Neural crest cell (in vitro differentiated cells): ENCODE measurements at places on chromosomes 11 and 22.

DNA sequence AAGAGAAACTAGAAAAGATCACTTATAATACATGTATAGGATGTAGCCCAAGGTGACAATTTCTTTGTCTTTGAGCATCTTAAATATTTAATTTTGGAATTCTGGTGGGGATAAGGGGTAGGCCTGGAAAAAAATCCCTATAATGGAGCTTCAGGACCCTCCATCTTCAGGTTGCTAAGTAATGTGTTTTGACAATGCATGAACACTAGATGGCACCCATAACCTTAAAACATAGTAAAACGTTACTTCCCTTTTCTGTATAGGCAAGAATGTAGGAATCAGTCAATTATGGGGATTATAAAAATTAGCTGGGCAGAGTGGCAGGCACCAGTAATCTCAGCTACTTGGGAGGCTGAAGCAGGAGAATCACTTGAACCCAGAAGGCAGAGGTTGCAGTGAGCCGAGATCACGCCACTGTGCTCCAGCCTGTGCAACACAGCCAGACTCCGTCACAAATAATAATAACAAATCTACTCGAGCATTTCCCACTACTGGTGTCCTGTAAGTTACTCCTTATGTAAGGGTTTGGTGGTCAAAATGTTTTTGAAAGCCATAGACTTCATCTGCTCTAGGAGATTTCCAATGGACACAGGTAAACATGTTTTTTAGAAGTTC lies 541.9 kb upstream of the CCDC90B start:
- peak; percentile 2 for DNase-seq

- DNase-seq, result no peak
Observed at GRCh38 chr11:8011981-8012444, 24.9 kb downstream of the EIF3F start.

DNA sequence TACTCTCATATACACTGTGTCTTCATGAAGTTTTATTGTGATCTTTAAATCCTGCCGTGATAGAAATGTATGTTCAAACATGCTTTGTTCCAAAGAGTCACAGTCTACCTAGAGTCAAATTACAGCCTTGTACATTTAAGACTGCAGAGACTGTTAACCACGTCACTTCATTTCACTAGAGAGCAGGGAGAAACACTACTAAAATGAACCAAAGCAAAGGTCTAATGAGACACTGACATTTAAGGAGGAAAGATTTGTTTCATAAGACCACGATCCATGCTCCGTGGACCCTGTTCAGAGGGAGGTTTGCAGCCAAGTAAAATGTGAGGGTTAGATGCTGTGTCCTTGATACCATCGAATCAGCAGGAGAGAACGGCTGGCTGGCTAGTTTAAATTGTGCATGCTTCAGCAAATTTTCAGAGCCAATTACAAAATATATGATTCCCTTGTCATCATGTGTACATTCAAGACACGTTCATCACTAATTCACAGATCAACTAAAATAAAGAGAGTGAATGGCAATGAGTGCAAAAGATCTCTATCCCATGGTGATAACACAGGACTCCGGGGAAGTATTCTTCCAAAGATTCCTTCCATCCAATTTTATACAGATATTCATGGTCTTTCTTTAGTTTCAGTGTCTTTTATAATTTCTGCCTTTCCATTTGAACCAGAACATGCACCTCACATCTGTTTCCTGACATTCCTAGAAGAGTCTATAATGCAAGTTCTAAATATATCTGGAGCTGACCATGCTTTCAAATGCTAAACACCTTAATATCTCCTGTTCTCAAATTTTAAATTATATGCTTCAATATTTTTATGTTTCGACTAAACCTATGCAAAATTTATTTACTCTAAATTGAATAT lies 960.9 kb upstream of the FAT3 start:
- DNase-seq, result no peak

- DNase-seq, result peak; percentile 88
Observed at GRCh38 chr22:22959147-22959827, 71.7 kb downstream of the IGLL5 start.

DNA sequence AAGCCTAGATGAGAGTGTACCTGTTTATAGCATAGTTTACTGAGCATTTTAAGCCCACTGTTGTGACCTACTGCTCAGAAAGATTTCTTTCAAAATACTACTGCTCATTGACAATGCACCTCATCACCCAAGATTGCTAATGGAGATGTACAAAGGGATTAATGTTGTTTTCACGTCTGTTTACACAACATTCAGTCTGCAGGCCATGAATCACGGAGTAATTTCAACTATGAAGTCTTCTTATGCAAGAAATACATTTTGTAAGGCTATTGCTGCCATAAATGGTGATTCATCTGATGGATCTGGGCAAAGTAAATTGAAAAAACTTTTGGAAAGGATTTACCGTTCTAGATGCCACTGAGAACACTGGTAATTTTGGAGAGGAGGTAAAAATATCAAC lies 112.9 kb downstream of the KIF18A start:
- DNase-seq, result no peak

GRCh38 chr11:133911171-133911570 lies 45.6 kb downstream of the IGSF9B start:
- no peak for DNase-seq

GRCh38 chr11:63682066-63683021 lies 1.0 kb downstream of the RTN3 start:
- peak; percentile 11 for DNase-seq

GRCh38 chr11:108975026-108975425 lies 310.2 kb downstream of the DDX10 start:
- DNase-seq, result no peak

- no peak for DNase-seq
Observed at GRCh38 chr11:69665669-69666068, 9.5 kb downstream of the LTO1 start.

GRCh38 chr11:119173453-119173852 lies 4.9 kb downstream of the NLRX1 start:
- no peak for DNase-seq

DNA sequence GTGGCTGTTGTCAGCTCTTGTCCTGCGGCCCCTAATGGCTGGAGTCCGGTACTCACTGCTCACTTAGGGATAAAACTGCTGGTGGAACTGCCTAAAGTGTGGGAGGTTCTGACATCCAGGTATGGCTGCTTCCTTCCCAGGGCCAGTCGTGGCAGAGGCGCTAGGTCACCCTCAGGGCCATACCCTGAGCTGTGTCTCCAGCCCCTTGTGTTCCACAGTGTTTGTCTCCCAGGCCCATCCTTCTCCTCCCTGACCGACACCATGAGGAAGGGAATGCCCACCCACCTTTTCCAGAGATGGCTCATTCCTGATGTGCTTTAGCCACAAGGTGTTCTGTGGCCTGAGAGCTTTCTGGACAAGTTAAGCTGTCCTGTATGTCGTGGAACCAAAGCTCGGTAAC lies 12.4 kb upstream of the ACR start:
- DNase-seq, result no peak

DNA sequence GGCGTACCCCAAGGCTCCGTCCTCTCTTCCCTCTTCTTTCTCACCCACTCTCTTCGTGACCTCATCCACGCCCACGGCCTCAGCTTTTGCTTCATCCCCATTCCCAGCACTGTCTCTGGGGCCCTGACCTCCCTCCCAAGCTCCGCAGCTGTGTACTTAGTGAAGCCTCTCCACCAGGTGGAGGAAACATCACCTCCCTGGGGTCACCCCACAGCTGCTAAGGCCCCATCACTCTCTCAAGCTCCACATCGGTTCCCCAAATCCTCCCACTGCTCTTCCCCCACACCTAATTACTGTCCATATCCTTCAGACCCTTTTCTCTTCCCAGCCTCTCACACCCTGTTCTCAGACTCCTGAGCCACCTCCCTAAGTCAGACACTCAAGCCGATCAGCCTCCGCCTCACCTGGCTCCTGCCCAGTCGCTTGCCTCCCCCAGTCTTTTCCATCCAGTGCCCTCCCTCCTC lies 7.9 kb upstream of the SYT7 start:
- DNase-seq, result no peak

GRCh38 chr11:62000539-62001446 lies 33.4 kb upstream of the FTH1 start:
- DNase-seq, result no peak

DNA sequence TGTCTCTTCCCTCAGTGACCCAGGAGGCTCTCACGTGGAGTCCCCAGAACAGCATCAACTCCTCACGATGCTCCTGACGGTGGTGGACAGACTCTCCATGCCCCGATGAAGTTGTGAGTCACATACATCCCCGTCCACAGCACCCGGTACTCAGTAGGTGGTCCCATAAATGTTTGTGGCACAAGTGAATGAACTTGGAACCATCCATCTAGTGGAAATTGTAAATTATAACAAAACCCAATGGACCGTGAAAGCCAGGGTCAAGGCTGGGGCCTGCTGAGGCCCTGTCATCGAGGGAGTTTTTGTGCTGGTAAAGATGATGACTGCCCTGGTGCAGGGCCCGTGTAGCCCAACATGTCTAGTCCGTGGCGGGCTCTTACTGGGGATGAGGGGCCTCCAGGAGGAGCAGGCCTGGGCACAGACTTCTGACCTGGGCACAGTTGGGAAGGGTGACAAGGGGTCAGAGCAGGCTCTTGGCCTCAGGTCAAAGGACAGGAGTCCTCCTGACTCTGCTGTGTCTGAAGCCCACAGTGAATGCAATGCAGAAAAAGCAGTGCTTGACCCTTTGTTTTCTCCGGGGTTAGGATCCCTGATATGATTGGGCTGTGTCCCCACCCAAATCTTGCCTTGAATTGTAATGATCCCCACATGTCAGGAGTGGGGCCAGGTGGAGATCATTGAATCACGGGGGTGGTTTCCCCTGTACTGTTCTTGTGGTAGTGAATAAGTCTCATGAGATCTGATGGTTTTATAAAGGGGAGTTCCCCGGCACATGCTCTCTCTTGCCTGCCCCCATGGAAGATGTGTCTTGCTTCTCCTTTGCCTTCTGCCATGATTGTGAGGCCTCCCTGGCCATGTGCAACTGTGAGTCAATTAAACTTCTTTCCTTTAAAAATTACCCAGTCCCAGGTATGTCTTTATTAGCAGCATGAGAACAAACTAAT lies 20.0 kb upstream of the SMIM38 start:
- DNase-seq, result no peak

DNA sequence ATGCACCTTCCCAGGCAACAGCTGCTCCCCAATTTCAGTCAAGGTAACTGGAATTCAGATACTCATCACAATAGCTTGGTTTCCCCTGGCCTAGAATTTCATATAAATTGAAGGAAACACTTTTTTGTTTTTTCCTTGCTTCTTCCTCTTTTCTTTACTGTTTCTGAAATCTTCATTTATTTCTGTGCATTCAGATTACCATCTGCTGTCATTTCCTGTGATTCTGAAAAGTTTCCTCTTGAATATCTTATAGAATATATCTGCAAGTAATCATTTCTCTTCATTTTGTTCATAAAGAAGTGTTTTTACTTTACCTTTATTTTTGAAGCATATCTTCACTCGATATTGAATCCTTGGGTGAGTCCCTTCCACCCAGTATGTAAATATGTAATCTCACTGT lies 85.3 kb downstream of the GAB4 start:
- no peak for DNase-seq

GRCh38 chr11:78646564-78647185 lies 72.0 kb upstream of the NARS2 start:
- DNase-seq, result peak; percentile 48

GRCh38 chr22:23970201-23970641 lies 3.5 kb downstream of the DDTL start:
- DNase-seq, result no peak

DNA sequence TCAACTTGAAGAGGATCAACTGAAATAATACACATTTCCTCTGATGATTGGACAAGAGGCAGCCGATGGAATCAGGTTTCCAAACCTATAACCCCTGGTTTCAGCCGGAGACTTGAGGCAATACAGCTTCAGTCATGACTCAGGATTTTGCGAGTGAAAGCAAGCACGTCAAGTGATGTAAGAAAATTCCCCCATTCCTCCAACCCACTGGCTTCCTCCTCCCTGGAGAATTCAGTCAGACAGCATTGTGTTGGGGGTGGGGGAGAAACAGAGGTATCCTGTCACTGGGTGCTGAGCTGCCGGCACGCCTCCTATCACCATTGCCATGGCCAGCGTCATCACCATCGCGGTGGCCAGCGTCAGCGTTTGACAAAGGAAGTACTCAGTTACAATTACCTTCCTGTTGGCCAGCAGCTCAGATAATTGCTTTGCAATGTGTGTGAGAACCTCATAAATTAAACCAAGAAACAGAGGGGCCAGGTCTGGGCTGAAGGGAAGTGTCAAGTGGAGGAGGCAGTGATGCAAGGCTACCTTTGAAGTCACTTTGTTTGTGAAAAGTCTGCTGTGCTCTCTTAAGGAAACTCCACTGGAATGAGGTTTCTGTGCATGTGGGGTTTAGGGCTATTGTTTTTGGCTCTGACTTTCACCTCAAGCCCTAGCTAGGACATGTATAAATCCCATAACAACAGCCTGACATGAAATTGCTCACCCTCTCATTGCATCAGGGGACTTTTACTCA lies 50.2 kb downstream of the LIF start:
- DNase-seq, result peak; percentile 23

GRCh38 chr11:14054116-14055107 lies 91.9 kb downstream of the SPON1 start:
- no peak for DNase-seq

DNA sequence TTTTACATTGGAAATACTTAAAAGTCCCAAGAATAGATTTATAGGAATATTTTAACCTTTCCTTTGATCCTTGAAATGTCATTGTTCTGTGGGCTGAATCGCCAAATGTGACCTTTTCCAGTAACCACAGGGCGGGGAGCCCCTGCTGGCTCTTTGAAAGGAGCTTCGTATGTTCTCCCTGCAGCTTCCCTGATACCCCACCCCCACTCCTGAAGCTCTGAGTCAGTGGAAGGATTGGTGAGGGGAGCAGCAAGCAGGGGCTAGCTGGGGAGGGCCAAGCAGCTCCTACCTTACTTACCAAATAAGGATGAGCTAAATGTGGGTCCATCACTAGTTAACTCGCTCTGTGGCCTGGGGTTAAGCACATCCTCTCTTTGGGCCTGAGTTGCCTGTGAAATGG lies 87.7 kb downstream of the CHST1 start:
- DNase-seq, result no peak

DNA sequence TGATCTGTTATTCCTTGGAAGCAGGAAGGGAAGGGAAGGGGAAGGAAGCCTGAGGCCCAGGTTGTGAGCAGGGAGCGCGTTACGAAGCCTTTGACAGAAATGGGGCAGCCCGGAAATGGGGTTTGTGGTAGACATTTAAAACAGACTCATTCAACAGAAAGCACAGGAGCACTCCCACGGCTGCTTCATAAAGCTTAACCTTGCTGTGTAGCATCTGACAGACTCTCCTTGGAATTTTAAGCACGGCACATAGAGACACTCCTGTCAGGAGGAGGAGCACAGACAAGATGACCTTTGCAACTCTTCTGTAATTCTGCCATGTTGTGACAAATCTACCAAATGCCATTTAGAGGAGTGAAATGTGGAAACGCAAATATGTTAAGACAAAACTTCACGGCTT lies 131.6 kb downstream of the FBXO7 start:
- DNase-seq, result no peak

DNA sequence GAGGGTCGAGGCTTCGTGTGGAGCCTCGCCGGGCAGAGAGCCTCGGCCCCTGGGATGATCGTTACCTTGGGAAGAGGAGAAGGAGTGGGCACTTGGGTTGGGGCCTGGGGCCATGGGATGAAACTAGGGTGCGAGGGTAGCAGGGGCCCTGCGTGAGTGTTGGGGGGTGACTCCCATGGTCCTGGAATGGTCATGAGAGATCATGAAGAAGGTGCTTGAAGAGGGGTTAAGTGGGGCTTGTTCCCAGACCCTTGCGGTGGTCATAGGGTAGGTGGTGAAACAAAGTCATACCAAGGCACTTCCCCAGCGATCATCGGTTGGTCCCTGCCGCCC lies 284 bp downstream of the CCS start:
- peak; percentile 5 for DNase-seq

GRCh38 chr11:2153581-2154194 lies 7.3 kb downstream of the INS start:
- DNase-seq, result no peak
